ENCODE measurements at places on chromosomes 16 and 17. TPM values are rescaled to one million over a fixed set of nuclear protein-coding genes. Genes with fewer than 3 reads are reported as not detected.

GRCh38 chr17:7560172-7561027 is 1.3 kb upstream of the SENP3 start:
- peak; percentile 44 for DNase-seq

DNA sequence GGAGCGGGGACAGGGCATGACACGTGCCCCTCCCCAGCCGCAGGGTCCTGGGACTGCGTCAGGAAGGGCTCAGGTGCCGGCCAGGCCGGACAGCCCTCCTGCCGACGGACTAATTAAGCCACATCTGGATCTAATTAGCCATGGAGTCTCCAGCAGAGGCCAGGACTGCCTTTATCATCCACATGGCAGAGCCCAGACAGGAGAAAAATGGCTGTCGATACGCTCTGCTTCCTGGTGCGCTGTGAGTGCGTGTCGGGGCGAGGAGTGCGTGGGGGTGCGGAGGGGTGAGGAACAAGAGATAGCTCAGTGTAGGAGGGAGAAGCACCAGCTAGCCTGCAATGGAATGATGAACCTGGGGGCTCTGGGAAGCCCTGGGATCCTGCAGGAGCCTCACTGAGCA is 218.8 kb downstream of the IRF8 start:
- no peak for DNase-seq

DNA sequence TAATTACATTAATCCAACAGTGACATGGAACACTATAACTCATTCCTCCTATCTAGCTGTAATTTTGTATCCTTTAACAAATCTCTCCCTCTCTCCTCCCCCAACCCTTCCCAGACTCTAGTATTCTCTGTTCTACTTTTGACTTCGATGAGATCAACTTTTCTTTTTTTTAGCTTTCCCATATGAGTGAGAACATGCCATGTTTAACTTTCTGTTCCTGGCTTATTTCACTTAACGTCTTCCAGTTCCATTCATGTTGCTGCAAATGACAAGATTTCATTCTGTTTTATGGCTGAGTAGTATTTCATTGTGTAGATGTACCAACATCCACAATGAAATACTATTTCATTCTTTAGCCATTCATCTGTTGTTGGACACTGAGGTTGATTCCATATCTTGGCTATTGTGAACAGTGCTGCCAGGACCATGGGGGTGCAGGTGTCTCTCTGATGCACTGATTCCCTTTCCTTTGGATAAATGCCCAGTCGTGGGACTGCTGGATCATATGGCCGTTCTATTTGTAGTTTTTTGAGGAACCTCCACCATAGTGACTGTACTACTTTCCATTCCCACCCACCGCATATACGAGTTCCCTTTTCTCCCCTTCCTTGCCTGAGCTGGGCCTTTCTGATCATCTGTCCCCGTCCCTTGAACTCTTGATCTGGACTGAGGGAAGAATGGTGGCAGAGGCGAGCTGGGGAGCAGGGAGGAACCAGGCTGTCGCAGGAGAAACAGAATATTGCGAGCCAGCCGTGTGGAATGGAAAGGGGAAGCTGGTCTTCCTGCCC is 7.7 kb upstream of the CEP295NL start:
- no peak for DNase-seq

DNA sequence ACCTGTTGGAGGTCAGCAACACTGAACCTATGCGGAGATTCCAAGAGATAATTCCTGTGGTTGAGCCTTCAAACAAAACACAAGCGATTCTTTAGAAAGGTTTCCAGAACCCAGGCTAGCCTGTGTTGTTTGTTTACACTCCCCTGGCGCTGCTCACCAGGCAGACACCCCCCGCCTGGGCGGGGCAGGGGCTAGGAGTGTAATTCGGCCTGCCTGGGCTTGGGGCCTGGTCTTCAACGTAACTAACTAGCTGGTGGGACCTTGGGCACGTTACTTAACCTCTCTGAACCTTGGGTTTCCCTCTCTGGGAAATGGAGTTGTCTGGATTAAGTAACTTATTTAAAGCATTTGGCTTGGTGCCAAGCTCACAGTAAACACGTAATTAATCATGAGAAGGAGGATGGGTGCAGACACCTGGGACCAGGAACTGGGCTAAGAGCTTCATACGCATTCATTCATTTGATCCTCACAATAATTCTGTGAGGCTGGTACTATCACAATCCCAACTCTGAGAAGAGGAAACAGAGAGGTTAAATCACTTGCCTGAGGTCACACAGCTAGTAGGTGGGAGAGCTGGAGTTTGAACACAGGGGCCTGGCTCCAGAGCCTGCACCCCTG is 7.6 kb upstream of the ARHGAP27 start:
- no peak for DNase-seq

DNA sequence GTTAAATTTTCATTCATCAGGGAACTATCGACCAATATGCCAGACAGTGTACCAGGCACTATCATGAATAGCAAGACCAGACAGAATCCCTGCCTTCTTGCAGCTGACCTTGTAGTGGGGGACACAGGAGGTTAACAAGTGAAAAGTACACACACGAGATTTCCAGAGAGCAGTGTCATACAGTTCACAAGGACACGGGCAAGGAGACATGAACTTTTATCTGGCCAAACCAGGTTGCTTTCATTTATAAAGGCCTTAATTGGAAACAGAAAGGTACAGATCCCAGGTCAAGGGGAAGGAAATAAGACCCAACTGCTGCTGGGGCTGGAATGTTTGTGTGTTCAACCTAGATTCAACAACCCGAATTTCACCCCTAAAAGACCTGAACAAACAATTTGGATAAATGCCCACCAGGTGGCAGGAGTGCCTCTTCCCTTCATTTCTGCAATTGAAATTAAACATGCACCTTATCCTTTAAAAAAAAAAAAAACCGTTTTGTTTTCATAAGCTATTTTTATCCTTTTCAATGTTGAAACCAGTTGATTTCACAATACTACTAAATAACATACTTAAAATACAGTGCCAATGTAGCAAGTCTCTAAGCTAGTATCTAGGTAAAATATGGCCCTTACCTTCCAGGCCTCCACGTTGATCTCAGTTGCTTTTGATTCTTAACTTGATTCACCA is 65.9 kb downstream of the EMP2 start:
- DNase-seq, result peak; percentile 17

Gene RCVRN
- total RNA-seq, result not detected
